ENCODE measurements at places on chromosomes 5 and 9.

GRCh38 chr5:72189146-72189545 lies 81.9 kb downstream of the MAP1B start:
- DNase-seq: no peak

DNA sequence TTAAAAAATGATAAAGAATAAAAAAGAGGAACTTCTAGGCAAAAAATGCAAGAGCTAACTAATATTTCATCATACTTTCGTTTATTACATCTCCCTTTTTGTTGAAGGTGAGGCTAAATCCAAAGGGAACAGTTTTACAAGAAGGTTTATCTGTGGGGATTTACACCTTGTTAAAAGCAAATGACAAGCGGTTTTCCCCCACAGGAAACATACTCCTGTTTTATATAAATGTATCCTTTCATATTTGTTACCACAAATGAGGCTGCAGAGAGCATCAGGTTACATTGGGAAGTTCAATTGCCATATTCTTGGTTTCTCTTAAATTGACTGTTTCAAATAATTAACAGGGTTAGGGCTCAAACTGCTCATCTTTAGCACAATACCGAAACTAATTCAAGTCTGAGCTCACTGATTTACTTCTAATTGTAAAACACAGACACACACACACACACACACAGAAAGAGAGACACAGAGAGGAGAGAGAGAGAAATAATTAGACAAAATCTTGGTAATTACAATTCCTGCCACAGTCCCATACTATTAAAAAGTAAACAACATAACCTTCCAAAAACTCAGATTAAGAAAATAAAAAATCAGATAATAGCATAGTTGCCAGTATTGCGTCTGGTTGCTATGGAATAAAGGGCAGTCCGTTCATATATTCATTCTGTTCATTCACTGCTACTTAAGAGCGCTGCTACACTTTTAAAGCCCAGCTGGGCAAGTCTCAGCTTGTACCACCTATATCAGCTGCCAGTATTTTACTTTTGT lies 17.1 kb downstream of the RFX3 start:
- DNase-seq: no peak

- no peak for DNase-seq
These were observed 90.5 kb downstream of the OSMR start for GRCh38 chr5:38936269-38936668.

DNA sequence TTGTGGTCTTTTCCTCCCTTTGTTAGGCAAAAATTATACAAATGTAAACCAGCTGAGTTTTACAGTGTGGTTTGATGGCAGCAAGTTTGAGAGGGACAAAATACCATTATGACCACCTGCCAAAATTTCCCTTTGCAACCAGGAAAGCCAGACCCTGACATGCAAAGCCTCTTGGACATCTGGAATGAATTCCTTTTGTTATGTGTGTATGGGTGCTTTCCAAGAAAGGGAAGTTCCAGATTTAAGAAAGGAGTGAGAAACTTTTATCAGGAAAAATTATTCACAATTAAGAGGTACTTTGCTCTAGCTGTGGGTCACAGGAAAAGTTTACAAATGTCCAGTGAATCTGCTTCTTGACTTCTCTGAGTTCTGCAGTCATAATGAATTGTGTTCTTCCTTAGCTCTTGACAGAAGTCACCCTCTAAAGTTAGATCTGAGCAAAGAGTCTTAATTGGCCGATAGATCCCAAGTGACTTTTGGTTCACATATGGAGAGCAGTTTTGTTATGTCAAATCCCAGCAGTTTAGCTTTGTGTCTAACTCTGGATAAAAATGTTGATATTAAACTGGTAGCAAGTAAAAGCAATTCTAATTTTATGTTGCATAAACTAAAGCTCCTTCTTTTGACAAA lies 295.9 kb upstream of the ZNF608 start:
- DNase-seq: no peak

DNA sequence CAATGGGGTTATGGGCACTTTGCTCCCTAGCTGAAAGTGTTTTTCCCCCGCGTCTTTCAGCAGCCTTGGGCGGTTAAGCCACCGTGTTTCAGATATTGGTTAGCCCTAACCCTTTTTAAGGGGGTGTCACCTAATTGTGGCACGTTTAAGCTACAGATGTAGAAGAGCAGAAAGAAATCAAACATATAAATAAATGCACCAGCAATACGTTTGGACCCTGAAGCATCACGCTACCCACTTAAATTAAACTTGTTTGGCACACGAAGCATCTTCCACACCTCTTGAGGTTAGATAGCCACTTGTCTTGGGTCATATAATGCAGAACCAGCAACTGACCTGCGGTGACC lies 768 bp downstream of the YTHDC2 start:
- no peak for DNase-seq

GRCh38 chr5:16483361-16483760 lies 17.8 kb upstream of the ZNF622 start:
- DNase-seq: no peak

GRCh38 chr5:164742025-164742424 lies 1236.6 kb downstream of the MAT2B start:
- no peak for DNase-seq

DNA sequence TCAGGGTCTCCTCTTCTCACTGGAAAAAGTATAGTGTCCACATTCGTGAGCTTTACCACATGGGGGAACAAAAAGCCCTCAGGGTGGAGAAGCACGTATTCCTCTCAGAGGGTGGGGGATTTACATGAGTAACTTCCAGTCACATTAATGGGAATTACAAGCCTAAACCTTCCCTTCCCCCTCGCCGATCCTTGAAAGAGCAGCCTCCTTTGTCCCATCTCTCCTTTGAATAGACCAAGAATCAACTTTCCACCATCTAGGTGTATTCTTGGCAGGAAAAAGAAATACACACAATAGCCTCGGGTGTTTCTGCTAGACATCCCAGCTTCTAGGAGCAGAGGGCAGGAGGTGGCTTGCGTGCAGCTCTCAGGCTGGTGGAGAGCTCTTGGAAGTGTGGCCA lies 144.4 kb downstream of the ZNF462 start:
- no peak for DNase-seq

- DNase-seq: no peak
These were observed 57.8 kb upstream of the SPINK5 start for GRCh38 chr5:148005788-148006520.

- no peak for DNase-seq
These were observed 66.6 kb downstream of the ERAP1 start for GRCh38 chr5:96741106-96741505.

DNA sequence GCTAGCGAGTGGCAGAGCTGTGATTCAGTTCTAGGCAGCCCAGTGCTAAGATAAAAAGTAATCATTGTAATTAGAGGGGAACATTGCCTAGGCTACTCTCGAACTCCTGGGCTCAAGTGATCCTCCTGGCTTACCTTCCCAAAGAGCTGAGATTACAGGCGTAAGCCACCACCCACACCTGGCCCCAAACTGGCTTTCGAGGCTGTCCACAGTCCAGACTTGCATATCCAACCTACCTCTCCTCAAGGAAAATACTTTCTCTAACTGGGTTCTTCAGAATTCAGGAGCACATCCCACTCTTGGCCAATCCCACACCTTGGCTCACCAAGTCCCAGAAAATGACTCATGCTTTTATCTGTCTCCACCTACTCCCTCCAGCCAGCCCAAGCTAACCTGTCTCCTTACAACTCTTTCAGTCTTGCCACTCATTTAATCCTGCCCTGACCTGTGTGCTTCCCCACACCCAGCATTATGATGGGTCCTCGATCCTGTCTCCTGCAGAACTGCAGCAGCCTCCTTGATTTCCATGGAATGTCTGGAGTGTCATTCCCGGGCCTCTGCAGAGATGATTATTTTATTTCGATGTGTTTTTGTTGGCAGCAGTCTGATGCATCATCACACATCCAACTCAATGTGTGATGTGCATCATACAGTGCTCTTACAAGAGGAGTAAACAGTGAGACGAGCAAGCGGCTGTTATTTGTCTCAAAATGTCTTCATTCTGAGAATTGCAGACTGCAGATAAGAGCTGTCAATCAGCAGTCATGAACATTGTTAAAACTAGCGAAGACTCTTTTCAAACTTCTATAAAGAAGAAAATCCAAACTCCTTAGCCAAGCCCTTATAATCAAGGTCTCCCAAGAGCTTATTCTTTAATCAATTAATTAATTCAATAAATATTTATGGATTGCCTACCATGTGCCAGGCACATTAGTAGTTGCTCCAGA lies 167.3 kb downstream of the SEC61B start:
- no peak for DNase-seq

DNA sequence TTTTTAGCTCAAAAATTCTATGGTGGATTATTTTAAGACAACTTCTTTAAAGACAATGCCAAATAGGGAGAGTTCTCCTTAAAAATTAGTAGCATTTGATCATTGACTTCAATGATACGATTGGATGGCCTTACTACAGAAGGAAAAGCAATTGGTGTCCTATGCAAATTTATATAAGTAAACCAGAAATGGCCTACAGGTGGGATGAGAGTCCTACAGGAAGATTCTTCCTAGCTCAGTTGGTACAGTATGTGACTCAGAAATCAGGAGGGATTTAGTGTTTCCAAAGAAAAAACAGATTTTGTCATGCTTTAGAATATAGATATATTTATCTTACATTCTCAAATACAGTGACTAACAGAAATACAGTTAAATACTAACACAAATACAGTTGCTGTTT lies 6.5 kb downstream of the ANKRA2 start:
- DNase-seq: no peak

DNA sequence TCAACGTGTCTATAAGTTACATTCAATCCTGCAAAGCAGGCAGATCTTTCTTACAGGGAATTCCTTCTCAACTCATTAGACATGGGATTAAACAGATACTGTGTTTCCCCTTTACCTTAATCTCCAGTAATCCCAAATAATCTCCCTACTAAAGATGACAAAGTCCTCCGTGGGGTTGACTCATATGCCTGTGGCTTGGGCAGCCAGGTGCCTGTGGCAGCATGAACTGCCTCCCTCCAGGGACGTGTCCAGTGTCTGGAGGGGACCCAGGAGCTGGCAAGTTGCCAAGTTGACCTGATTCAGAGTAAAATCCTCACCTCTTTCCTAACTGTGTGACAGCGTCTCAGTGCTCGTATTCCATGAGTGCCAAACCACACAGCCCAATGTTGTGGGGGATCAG lies 94.6 kb upstream of the PTCH1 start:
- no peak for DNase-seq

- DNase-seq: no peak
These were observed 26.8 kb upstream of the PAX5 start for GRCh38 chr9:37060833-37061232.

- DNase-seq: no peak
These were observed 266.2 kb downstream of the TRIM32 start for GRCh38 chr9:116953271-116953670.

DNA sequence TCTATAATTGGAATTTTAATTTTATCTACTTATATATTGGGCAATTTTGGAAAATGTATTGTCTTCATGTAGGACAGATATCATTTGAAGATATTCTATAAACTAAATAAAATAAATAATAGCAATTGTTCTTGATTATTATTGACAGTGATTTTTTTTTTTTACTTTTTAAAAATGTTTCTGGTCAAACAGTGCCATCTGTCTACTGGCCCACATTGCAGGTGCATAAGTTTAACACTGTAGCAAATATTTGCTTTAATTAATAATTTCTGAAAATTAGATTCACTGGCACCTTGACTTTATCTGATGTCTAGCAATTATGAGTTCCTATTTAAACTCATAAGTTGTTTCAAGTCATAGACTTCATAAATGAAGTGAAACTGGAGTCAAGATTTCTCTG lies 41.1 kb upstream of the ISOC1 start:
- no peak for DNase-seq

- DNase-seq: peak; percentile 74
These were observed 4.0 kb upstream of the TRAF2 start for GRCh38 chr9:136882109-136882946.

GRCh38 chr5:95759005-95759404 lies 27.9 kb downstream of the RHOBTB3 start:
- no peak for DNase-seq

DNA sequence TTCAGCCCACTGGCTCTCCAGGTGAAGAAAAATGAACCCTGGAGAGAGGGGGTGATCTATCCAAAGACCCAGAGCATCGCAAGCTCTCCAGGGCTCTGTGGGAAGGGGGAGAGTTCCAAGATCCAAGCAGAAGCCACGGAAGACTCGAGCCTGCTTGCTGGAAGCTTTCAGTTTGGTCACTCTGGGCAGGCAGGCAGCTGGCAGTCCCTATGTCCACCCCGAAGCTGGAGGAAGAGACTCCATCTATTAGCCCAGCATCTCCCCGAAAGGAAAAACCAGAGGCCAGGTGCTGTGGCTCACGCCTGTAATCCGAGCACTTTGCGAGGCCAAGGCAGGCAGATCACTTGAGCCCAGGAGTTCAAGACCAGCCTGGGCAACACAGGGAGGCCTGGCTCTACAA lies 10.7 kb upstream of the SPARC start:
- DNase-seq: no peak

DNA sequence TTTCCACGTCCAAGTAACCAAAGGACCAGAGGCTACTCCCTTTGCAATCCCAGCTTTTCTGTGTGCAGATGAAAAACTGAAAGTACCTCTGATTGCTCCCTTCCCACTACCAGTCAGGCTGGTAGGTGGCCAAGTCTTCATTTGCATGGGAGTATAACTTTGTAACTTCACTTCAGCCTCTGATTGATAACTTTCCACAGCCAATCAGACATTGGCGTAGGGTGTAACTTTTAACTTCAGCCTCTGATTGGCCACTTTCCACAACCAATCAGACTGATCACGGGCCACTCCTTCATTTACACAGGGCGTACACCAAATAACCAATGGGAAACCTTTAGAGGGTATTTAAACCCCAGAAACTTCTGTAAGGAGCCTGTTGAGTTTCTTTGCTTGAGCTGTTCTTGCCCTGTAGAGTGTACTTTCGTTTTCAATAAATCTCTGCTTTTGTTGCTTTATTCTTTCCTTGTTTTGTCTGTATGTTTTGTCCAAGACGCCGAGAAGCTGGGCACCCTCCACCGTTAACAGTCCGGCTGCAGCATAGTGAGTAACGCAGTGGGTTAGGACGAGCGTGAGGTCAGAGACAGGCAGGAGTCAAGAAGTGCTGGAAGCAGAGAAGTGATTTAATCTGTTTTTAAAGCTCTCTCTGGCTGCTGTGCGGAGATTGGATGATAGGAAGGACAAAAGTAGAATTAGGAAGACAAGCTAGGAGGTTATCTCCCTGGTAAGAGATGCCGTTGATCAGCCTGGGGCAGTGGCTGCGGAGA lies 3.5 kb upstream of the EXOSC2 start:
- no peak for DNase-seq

DNA sequence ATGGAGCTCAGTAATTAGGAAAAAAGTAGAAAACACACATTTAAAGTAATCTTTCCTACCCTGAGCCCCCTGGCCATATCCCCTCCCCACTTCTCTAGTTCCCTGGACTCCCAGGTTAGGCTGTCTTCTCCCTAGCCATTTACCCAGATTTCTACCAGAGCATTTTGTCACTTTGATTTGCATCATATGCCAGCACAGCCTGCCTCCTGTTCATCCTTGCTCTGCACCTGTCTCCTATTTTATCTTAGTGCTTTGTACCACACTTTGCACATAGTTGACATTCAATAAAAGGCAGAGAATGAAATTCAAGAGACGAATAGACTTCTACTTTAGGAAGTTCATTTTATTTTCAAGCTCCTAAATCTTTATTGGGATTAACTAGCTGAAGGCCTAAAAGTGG lies 344.5 kb downstream of the EBF1 start:
- no peak for DNase-seq
